ENCODE measurements at places on chromosomes 7 and 10.

DNA sequence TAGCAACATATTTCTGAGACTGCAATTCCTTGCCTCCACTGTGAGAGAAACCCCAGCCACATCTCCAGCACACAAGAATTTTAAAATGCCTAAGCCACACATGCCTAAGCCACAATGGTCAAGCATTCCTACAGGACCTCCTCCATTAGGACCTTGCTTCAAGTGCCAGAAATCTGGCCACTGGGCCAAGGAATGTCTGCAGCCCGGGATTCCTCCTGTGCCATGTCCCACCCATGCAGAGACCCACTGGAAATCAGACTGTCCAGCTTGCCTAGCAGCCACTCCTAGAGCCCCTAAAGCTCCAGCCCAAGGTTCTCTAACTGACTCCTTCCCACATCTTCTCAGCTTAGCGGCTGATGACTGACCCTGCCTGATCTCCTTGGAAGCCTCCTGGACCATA is 117.5 kb downstream of the AHR start:
- no peak for DNase-seq

DNA sequence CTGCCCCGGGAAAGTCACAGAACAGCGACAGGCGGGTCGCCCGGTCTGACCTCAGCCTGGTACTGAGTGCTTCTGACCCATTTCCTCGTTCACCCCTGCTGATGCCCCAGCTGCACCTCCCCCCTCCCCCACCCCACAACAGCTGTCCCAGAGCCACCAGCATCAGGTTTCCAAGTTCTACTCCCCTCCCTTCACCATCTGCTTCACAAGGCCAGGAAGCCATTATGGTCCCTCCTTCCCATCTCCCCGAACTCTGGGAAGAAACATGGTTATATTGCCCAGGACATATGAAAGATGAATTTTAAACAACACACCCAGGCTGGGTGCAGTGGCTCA is 301.9 kb upstream of the GALNT17 start:
- DNase-seq: no peak

GRCh38 chr7:46839651-46840050 is 742.3 kb downstream of the TNS3 start:
- no peak for DNase-seq

DNA sequence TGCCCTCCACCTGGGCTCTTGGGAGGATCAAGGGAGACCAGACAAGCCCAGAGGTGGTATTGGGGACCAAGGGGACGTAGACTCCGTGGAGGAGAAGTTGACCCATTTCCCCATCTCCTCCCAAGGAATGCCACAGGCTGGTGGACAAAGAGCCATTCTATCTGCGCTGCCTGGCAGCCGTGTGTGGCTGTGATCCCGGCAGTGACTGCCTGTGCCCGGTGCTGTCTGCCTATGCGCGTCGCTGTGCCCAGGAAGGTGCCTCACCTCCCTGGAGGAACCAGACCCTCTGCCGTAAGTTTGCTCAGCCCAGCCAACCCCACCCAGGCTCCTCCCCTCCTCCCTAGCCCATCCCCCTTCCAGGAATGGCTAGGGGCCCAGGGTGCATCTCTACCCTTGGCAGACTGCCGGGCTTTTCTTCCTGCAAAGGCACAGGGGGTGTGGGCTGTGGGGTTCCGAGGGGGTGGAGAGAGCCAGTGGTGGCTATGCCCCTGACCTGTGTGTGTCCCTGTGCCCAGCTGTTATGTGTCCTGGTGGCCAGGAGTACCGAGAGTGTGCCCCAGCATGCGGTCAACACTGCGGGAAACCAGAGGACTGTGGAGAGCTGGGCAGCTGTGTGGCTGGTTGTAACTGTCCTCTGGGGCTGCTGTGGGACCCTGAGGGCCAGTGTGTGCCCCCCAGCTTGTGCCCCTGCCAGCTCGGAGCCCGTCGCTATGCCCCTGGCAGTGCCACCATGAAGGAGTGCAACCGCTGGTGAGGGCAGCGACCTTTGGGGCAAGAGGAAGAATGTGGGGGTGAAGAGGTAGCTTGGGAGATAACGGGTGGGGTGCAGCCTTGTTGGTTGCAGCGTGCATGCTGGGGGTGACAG is 10.2 kb upstream of the ZNF467 start:
- no peak for DNase-seq

GRCh38 chr7:92231-92674 is 100.1 kb upstream of the FAM20C start:
- DNase-seq: no peak

GRCh38 chr10:51999096-51999495 is 299.7 kb upstream of the CSTF2T start:
- DNase-seq: no peak

DNA sequence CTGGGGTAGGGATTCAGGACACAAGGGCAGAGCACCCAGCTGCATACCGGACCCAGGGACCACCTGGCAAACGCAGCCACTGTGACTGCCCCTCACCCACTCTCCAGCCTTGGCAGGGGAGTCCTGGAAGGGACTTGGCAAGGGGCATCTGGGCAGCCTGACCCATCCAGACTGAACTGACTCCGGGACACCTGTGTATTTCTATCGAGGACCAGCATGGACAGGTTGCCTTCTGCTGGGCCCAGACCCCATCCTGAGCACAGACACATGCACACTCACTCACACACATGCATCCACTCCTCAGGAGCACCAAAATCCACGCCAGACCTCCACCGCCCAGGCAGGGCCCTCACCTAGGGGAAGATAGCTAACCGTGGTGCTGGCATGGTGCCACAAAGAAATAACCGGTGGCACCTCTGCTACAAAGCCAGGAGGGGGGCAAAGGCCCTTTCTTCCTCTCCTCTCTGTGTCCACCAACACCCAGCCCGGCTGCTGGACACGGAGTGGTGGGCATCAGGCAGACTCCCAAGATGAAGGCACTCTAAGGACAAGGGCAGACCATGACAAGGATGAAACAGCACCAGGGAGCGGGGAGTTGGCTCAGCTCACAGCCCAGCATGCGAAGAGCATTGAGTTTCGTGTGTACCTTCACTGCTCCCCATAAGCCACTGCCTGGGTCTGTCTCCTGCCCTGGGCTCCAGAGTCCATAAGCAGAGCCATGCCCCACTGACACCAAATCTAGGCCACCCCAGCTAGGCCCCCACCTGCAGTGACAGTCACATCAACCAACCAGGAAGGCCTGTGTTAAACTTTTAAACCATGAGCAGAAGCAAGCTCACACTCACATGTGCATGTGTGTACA is 35.3 kb downstream of the KCNH2 start:
- DNase-seq: no peak

DNA sequence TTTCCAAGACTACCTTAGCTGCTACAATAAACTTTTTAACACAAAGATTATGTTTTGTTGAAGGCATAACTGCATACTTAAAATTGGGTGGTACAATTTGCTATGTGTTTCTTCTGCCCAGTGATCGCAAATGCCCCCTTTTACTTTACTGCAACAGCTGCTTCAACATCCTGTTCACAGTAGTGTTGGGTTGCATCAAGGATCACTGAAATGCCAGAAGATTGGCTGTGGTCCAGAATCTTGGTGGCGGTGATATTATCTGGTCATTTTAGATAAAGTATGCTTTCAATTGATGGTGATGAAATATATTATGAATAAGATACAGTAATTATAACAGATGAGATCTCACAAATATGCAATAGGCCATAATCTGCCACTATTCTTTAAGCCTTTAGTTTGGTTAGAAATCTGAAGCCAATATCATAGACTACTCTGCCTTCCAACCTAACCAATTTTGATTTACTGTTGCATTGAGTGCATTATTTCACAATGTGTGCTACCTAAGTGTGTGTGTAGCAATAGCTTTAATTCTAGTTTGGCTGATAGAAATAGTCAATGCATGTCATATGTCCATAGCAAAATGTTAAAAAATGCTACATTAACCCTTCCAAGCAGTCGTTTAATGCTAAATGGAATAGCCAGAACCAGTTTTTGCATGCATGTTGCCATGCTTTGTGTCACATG is 29.8 kb upstream of the ING3 start:
- no peak for DNase-seq

GRCh38 chr10:85786401-85786899 is 580.1 kb downstream of the GRID1 start:
- DNase-seq: peak; percentile 36

All from left ventricle myocardium superior (tissue), 1 donor.